Naive thymus-derived CD4-positive, alpha-beta T cell (primary cell): ENCODE measurements at places on chromosomes 2 and 18.

DNA sequence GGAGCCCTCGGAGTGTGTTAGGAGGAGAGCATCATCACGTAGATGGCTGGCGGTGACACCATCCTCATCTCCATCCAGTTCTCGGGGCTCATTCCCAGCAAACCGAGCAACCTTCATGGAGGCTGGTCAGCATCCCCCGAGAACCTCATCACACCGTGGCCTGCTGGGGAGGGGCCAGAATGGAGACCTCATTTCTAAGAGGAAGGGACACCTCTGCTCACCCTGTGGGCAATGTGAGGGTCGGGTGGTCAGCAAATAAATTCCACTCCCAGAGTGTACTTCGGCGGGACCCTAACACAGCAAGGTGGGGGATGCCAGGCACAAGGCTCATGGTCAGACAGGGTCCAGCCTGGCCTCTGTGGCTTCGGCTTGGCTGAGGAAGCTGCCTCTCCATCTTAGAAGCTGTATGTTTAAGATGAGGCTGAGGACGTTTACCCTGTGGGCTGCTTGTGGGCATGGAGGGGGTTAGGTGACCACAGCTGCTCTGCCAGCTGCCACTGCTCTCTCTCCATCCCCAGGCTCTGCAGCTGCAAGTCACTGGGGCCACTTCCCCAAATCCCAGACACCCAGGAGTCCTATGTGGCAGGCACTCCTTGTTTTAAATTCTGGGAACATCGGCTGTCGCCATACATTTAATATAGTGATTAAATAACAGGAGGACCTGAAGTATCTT is 56.5 kb upstream of the PXDN start:
- DNase-seq = no peak

GRCh38 chr2:170554278-170554955 is 160.7 kb upstream of the SP5 start:
- DNase-seq = no peak

DNA sequence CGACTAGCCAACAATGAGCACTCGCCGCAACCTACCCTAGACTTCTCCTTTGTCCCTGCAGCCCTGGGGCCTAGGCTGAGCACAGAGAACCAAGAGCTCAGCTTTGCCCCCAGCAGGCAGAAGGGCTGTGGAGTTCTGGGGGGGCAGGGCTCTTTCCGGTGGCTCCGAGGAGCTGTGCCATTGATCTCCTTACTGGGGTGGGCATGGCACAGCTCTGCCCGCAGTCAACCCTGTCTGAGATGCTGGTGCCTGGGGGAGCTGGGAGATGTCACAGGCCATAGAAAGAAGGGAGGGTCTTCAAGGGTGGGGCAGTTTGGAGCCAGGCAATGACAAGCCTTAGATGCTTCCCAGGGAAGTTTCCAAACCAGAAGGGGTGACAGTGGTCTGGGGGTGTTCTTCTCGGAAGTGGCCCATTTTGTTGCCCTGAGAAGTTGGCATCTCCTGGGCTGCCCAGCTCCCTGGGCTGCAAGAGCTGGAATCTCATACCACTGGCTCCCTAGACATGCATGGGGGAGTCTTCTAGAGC is 14.1 kb upstream of the GPR55 start:
- no peak for DNase-seq

DNA sequence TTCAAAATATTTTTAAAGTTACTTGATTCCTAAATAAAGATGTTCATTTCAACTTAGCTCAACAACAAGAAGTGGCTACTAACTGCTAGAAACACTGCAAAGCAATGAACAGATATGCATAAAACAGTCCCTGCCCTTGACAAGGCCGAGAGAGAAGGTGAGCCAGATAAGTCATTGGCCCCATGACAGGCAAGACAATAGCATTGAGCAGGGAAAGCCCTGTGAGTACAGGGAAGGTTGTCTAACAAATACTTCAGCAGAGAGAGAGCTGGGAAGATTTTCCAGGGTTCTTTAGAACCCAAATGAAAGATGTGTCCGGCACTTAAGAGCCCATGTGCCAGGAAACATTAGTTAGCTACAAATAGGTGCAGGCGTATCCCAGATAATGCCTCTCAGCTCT is 4.7 kb downstream of the LAMA1 start:
- no peak for DNase-seq

DNA sequence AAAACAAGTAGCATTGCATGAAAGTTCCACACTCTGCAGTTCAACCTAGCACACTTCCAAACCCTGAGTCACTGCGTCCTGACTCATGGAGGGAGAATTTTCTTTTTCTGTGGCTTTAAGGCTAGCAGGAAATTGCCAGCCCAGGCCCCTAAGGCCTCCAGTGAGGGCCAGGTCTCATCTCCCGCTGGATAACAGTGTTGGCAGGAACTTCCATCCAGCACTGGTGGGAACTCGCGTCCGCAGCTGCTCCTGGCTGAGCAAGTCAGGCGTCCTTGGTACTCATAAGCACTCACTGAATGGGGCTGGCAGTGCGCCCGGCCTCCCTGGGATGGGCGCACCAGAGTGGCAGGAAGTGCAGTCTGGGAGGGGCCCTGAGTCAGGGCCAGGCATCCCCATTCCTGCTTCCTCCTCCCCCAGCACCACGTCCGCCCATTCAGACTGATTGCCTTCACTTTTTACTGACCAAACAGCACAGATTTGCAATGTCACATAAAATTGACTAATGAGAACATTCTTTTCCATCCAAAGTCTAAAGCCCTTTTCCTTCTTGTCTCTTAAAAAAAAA is 14.3 kb downstream of the MALL start:
- no peak for DNase-seq

GRCh38 chr2:187362151-187362550 is 85.9 kb downstream of the CALCRL start:
- no peak for DNase-seq

GRCh38 chr2:68698567-68699377 is 35.8 kb upstream of the ARHGAP25 start:
- no peak for DNase-seq

DNA sequence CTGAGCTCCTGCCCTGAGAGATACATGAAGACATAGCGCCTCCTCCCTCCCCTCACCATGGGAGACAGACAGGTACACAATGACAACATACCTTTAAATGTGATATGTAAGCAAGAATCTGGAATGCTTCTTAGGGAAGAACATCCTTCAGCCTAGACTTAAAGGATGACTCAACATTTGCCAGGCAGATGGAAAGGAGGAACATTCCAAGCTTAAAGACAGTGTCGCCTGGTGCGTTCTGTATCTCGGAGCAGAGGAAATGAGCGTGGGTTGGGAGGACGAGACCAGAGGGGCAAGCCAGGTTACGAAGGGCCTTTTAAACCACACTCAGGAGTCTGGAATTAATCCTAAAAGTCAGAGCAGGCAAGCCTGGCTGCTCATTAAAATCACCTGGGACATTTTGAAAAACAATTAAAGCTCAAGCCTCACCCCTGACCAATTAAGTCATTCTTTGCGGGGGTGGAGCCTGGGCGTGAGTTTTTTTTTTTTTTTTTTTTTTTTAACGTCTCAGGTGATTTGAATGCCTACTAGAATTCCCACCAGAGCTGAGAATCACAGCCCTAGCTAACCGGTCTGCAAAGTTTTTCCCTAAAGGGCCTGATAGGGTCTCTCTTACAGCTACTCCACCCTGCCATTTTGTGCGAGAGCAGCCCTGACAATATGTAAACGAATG is 131.2 kb upstream of the SEC11C start:
- DNase-seq = no peak

DNA sequence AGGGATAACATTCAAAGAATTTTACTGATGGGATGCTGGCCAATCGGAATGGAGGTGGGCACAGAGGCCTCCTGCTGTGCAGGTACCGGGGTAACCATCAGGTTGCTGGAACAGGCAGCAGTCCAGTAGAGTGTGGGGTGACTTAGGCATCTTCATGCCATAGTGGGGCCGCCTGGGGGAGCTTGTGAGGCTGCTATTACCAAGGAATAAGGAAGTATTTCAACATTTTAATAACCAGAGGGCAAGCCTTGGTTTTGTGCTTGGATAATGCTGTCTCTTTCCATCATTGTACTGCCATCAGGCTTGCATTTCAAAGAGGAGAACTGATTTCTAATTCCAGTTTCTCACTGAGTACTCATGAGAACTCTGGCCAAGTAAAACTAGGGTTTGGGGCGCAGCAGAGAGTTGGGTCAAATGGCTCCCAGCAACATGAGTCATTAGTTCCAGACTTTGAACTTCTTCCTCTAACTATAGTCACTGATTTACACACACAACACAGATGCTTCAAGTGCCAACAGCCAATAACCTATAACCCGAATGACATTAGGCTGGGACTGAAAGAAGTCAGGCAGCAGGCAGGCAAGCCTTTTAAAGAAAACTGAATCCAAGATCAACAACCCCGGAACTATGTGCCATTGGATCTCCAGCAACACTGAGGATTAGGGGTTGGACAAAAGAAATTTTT is 56.1 kb upstream of the FHL2 start:
- no peak for DNase-seq

- no peak for DNase-seq
Observed at GRCh38 chr2:43444989-43445645, 150.7 kb downstream of the THADA start.

- DNase-seq = no peak
Observed at GRCh38 chr2:104444889-104445288, 409.0 kb upstream of the POU3F3 start.

DNA sequence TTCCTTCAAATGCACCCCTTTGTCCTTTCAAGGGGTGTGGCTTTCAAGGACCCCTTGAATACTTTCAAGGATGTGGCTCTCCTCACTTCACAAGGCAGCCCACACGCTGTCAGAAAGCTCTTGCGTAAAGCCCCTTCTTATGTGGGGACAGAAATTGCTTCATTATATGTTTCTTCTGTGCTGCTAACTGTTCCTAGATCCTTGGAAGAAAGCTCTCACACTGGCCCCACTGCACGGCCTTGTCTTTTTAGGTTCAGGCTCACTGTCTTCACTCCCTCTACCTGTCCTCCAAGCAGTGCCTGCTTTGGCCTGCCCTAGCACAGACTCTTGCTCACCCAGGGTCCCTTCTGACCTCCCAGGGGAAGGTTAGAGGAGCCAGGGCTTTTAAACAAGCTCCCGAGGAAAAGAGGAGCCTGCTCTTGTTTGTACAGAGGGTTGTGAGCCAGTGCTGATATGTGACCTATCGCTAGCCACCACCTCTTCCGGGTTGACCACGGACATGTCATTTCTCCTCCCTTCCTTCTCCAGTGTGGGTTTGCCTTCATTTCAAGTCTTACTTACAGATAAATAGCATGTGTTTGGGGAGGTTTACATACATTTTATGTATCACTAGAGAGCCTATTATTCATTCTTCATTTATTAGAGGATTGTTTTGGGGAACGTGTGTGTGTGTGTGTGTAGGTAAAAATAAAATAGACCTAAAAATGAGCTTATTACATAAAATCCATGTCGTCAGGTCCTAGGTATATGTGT is 94.7 kb downstream of the RTN4 start:
- DNase-seq = no peak

DNA sequence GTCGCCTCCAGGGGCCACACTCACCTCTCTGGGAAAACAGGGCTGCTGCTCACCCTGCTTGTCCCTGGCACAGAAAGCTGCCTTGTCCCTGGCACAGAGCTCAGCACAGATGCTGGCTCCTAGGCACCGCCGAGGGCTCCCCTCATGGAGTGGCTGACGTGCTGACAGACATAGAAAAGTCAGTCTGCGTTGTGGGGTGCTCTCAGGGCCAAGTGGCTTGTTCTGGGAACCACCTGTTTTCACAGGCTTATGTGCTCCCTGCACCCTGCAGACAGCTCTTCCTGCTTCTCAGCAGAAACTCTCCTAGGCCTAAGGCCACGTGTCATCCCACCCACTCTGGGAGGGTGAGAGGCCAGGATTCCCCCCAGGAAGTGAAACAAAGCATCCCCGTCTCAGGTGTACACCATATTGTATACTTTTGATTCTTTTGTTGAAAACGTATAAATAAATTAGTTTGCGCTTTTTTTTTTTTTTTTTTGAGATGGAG is 84.7 kb upstream of the TMEM200C start:
- DNase-seq = no peak

DNA sequence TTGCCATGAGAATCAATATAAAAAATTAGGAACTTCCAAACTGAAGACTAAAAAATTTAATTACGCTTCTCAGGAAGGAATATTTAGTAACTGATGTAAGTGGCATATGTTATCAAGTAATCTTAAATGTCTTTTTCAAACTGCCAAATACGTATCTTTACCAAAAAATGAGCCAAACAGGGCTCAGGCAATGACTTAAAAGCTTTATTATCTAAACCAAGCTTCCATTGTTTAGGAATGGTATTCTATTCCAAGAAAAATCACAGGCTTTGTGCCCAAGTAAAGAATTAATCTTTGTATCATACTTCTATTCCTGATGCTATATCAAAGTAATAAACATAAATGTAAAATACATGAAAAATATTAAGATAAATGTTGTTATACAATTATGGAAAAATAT is 71.7 kb upstream of the GRB14 start:
- DNase-seq = no peak

GRCh38 chr2:25817630-25818029 is 60.7 kb downstream of the ASXL2 start:
- DNase-seq = no peak

DNA sequence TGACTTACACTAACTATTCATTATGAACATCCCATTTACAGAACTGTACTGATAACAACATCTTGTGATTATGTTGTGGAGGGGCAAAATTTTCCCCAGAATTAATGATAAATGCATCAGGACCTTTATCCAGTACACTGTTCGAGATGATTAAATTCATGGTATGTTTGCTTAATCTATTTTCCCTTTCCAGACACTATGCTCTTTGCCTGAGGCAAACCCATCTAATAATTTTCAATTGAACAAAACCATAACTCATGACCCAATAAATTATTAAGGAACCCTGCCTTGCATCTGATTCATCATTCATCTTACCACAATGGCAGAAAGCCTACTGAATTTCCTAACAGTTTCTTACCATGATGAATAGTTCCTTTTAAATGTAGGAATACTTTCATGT is 385.0 kb downstream of the DSEL start:
- DNase-seq = no peak

- DNase-seq = no peak
Observed at GRCh38 chr2:127097471-127097765, 9.5 kb downstream of the BIN1 start.

GRCh38 chr18:61901323-61901986 is 8.6 kb upstream of the RNF152 start:
- DNase-seq = peak; percentile 28

DNA sequence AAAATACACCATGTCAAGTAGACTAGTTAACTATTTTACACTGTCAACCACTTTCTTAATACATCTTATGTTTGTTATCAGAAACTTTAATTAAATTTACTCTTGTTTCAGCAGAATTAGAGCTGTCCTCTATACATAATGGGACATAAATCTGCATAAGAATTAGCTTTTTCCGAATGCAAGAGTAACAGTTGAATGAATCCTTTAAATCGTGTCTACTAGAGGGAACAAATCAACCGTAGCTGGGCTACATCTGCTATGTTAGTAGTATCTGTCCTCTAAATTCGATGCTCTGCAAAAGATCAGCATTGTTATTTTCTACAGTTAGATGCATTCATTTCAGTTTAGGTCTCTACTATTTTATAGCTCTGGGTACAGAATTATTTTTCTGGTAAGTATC is 1090.6 kb downstream of the DPP10 start:
- DNase-seq = no peak

DNA sequence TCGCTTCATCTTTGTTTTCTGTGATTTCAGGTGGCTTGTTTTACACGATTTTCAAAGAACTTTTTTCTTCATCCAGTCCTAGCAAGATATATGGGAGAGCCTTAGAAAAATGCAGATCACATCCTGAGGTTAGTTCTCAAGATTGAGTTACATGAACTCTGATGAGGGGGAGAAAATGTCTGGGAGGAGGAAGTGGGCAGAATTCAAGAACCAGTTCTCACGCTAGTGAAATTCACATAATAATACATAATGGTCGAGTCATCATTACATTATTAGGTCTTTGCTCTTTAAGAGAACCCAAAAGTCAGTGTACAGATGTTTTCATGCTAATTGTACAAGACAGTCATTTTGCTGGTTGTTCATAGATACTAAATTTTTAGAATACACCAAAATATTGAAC is 7.0 kb downstream of the TIMM21 start:
- DNase-seq = no peak
